ENCODE measurements at places on chromosomes 1 and 21. TPM values are rescaled to one million over a fixed set of nuclear protein-coding genes. Genes with fewer than 3 reads are reported as not detected.

FAM72C gene
- total RNA-seq = 1.4 TPM

REG4 gene
- not detected for total RNA-seq

EVA1B gene
- total RNA-seq = 132 TPM

MX2 gene
- total RNA-seq = 12.4 TPM

ZBTB8OS gene
- total RNA-seq = 29.8 TPM

LMX1A gene
- total RNA-seq = not detected

GBP1 gene
- 24.7 TPM for total RNA-seq
